ENCODE measurements at places on chromosomes 5 and 9. TPM values are rescaled to one million over a fixed set of nuclear protein-coding genes. Genes with fewer than 3 reads are reported as not detected.

The C7 gene
- total RNA-seq: not detected

The SLC34A1 gene
- total RNA-seq: 0.31 TPM

The PLAA gene
- 78.3 TPM for total RNA-seq

The IFNB1 gene
- not detected for total RNA-seq

The GRIA1 gene
- total RNA-seq: 1.7 TPM

The MED27 gene
- 35.0 TPM for total RNA-seq

The RFX3 gene
- 22.1 TPM for total RNA-seq

The SPINK7 gene
- not detected for total RNA-seq

The PROP1 gene
- total RNA-seq: not detected

The PCDHB16 gene
- 2.4 TPM for total RNA-seq

The RNF183 gene
- not detected for total RNA-seq

DNA sequence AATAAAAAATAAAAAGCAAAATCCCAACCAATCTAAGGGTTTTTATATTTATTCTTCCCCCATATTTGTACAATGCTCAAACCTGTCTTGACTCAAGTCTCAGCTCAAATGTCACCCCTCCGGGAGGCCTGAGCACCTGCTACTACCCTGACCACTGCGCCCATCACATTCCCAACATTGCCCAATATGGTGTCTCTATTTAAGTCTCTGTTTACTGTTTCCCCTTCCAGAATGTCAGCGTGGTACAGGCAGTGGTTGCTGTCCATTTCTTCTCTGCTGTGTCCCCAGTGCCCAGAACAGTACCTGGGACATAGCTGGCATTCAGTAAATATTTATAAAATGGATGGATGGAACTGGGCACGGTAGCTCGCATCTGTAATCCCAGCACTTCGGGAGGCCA, 47.3 kb upstream of the PRRC2B start:
- no peak for DNase-seq

GRCh38 chr5:79109527-79110492, 1.8 kb upstream of the BHMT start:
- DNase-seq: peak; percentile 78

GRCh38 chr5:59140133-59140532, 557.3 kb downstream of the RAB3C start:
- no peak for DNase-seq

- DNase-seq: no peak
These were observed 28.2 kb upstream of the CPLX2 start for GRCh38 chr5:175842951-175843793.

- DNase-seq: no peak
These were observed 17.9 kb downstream of the SLCO4C1 start for GRCh38 chr5:102278231-102278630.

- no peak for DNase-seq
These were observed 169.7 kb upstream of the MAST4 start for GRCh38 chr5:66426259-66427138.

GRCh38 chr5:157766902-157767301, 23.4 kb downstream of the LSM11 start:
- DNase-seq: no peak

GRCh38 chr9:2781336-2781735, 62.6 kb downstream of the PUM3 start:
- no peak for DNase-seq

DNA sequence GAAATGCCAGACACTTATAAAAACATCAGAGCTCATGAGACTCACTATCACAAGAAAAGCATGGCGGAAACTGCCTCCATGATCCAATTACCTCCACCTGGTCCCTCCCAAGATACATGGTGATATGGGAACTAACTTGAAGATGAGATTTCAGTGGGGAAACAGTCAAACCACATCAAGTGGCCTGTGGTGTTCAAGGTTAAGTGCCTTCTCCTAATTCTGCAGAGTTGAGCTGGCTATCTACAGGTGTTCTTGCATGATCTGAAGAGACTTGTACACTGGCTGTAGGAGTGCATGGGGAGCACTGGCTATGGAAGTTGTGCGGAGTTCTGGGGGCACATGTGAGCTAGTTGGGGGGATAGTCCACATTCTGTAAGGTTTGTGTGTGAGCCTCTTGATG, 34.0 kb upstream of the CKS2 start:
- no peak for DNase-seq

DNA sequence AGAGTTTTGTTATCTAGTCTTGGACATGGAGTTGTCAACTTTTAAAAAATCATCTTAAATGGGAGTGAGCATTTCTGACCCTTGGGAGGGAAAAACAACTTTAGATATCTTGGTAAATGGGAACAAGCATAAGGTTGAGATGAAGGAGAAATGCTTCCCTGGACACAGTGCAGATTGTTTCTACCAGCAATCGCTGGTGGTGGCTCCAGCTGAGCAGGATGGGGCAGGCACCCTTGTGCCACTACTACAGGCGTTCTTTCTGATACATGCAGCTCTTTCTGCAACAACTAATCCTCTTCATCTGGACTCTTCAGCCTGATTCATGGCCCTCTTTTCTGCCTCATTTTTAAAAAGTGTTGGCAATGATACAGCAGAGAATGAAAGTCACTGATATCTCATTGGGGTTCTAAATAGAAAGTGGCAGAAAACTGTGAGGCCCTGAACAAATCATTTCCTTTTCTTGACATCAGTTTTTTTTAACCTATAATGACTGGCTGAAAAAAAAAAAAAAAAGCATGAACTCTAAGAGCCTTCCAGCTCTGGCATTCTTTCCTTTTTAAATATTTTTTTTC, 409.4 kb upstream of the PTGER4 start:
- no peak for DNase-seq

GRCh38 chr5:157971571-157972216, 112.7 kb upstream of the CLINT1 start:
- DNase-seq: peak; percentile 41

DNA sequence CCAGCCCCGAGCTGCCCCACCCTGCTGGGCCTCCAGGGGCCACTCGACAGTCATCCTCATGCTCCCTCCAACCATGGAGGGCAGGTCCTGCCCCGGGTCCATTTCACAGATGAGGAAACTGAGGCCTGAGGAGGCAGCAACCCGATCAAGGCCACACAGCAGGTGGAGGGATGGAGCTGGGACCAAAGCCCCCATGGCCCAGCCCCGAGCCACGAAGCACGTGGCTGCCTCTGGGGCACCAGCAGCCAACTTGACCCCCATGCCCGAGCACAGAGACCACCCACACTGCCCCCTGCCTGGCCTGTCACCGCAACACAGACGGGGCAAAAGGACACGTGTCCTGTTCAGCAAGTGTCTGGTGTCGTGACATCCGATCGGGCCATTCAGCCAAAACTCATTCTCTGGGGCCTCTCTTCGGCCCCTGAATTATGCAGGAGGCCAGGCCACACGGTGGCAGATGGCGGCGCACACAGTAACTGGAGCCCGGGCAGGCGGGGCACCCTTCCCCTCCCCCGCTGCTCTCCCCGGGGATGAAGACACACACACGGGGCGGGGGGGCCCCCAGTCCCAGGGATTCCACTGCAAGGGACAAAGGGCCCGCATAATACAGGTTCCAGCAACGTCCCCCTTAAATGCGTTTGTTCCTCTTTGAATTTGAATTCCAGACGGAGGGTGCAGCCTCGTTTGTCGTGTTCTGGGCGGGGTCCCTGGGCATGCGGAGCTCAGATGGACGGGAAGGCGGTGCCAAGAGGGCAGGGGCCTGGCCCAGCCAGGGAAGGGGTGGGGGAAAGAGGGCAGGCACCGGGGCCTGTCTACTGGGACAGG, 29.4 kb upstream of the TMEM250 start:
- no peak for DNase-seq

DNA sequence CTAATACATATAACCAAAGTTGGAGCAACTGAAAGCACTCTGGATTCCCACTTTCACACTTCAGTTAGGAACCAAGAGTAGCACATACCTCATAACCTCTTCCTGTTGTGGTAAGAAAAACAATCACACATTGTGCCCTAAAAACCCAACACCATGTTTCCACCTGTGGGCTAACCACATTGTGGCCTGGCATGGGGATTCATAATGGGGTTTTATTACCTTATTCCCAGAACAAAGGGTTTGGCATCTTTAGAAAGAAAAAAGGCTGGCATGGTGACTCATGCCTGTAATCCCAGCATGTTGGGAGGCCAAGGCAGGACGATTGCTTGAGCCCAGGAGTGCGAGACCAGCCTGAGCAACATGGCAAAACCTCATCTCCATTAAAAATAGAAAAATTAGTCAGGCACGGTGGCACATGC, 60.6 kb downstream of the HSD17B3 start:
- DNase-seq: no peak

Data from GM23338 (cell line).